ENCODE measurements at places on chromosomes 2 and 18.

DNA sequence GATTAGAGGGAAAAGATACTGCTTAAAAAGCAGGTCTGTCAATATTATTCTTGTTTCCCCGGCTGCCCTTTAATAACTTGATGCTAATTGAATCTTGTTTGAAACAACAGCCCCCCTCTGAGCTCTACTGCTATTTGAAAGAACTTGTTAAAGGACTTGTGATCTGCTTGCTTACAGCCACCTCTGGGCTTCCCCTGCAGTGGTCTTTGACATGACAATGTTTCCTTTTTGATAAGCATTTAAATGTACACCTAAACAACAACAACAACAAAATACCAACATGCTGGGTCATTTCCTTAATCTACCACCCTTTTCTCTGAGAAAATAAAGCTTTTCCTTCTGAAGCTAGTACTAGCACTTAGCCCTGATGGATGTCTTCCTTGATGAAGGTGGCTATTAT lies 3.9 kb downstream of the HOXD1 start:
- no peak overlapping the region for H3K27ac ChIP-seq
- DNase-seq: no peak
- no peaks in the 10 kb centered on the region for H3K36me3 ChIP-seq
- no peak overlapping the region for H3K4me3 ChIP-seq
- H3K4me1 ChIP-seq: no peaks in the 10 kb centered on the region
- H3K27me3 ChIP-seq: peaks cover 38% of the 10 kb centered on the region

DNA sequence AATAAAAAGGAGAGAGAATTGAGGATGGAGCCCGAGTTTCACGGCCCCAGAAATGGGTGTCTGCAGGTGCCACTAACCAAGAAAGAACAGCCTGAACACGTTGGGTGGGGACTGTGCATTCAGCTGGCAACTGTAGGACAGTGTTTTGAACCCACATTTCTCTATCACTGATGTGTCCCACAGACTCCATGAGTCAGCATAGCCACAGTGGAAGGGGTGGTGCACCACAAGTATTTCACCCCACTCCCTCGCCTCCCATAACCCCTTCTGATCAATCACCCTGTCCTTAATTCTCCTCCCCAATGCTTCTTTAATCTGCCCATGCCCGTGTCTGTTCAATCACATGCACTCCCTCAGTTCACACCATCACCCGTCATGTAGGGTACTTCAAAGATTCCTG lies 291.5 kb downstream of the ZNF516 start:
- H3K27me3 ChIP-seq: no peaks in the 10 kb centered on the region
- H3K4me3 ChIP-seq: no peak overlapping the region
- no peaks in the 10 kb centered on the region for H3K36me3 ChIP-seq
- DNase-seq: no peak

DNA sequence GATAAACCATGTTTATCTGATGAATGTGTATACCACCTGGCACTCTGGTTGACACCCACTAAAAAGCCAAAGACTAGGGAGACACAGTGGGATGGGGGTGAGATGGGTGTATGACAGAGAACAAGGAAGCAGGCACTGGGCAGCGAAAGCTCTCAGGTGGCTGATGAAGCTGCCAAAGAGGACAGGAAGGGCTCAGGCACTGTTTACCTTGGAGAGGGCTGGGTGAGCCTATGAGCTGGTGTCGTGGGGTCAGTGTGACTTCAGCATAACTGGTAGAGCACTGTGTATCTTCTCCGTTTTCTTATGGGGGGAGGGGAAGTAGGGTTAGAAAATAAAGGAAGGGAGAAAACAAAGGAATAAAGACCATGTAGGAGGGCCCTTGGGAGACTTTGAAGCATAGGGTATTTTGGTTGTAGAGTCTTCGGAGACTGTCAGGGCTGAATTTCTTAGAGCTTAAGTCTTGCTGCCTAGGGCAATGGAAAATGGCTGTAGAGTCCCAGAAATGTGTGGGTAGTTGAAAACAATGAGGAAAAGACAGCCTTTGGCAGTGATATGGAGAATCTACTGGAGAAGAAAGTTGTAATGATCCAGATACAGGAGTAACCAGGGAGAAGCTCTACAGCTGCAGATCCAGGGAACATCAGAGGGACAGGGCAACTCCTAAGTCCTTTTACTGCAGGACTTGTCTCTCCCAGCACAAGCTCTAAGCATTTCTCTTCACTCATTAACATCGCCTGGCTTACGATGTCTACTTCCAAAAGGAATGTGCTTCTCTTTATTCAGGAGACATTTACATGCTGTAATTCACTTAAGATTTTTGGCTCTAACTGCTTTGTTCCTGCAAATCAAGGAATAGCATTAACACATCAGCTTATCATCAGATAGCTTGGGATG lies 120.0 kb downstream of the AQP4 start:
- H3K4me1 ChIP-seq: peaks cover 15% of the 10 kb centered on the region
- DNase-seq: no peak
- H3K36me3 ChIP-seq: no peaks in the 10 kb centered on the region
- no peak overlapping the region for H3K27ac ChIP-seq

- DNase-seq: no peak
- no peaks in the 10 kb centered on the region for H3K27me3 ChIP-seq
- H3K4me3 ChIP-seq: no peak overlapping the region
- no peaks in the 10 kb centered on the region for H3K4me1 ChIP-seq
Measured at GRCh38 chr2:189621781-189622180, 39.5 kb upstream of the ASNSD1 start.

DNA sequence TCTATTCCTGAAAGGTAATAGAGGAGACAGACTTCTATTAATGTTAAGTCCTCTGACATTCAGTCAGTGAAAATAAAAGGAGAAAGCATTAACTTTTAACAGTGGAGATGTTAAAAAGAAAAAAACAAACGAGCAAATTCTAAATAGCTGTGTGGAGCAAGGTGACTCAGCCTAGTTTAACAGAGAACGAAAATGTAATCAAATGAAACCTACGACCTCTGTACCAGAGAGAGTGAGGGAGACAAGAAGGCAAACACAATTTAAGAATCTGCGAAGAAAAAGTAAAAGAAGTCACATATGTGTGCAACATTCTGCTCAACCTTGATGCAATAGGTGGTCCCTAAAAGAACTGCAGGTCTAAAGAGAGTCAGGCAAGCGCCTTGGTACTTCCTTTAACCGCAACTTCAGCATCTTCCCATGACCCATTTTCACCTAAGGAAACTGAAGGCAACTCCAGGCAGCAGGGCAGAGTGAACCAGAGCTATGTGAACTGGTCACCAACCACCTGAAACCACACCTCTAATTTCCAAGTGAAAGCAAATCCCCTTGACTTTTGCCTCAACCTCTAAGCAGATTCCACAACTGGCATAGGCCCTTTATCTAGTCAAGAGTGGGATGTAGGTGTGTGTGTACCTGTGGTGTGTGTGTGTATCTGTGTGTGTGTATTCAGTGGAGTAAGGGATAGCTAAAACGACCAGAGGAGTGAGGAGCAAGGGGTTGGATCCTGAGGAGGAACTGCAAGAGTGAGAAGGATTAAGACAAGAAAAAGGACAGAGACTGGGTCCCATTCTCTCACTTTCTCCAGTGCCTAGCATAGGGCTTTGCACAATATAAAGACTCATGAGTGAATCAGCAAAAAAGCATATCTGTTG lies 43.0 kb downstream of the FIGN start:
- no peaks in the 10 kb centered on the region for H3K27me3 ChIP-seq
- DNase-seq: no peak
- H3K36me3 ChIP-seq: peaks cover 2% of the 10 kb centered on the region
- no peak overlapping the region for H3K4me3 ChIP-seq
- no peaks in the 10 kb centered on the region for H3K4me1 ChIP-seq
- peak overlapping the region; percentile 8 for H3K27ac ChIP-seq

- no peak for DNase-seq
- no peak overlapping the region for H3K4me3 ChIP-seq
- no peaks in the 10 kb centered on the region for H3K36me3 ChIP-seq
- peaks cover 3% of the 10 kb centered on the region for H3K4me1 ChIP-seq
- no peak overlapping the region for H3K27ac ChIP-seq
Measured at GRCh38 chr2:12754643-12755042, 37.9 kb downstream of the TRIB2 start.

DNA sequence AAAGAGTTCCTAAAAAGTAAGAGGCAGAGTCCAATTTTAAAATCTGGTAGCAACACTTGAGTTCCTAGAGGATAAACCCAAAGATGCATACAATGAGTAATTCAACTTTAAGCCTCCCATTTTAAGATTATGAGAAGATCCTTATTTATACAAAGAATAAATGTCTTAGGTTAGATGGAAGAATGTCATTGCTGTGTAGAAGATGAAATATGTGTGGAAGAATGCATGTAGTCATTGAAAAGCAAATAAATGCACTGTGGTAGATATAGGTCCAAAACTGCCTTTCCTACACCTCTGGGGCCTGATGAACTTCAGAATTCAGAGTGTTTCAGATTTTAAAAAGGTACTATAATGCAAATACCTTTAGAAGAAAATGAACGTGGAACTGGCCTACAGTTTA lies 58.7 kb upstream of the LRP1B start:
- no peak overlapping the region for H3K27ac ChIP-seq
- H3K4me1 ChIP-seq: peaks cover 1% of the 10 kb centered on the region
- H3K27me3 ChIP-seq: no peaks in the 10 kb centered on the region
- no peak overlapping the region for H3K4me3 ChIP-seq

DNA sequence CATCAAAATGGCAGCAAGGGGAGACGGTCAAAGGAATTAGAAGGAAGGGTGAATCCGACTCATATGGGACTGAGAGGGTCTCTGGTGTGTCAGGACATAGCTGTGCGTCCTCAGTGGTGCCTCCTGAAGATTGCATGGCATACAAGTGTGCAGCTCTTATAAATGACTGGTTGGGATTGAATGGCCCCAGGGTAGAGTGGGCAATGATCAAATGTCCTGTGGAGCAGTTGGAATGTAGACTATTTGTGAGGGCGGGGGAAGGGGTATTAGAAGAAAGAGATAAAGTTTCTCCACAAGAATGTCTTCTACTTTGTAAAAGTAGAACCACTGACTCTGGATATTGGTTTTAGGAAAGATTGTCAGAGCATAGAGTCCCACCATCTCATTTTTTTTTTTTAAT lies 24.6 kb downstream of the CTLA4 start:
- no peak overlapping the region for H3K4me3 ChIP-seq
- H3K4me1 ChIP-seq: no peaks in the 10 kb centered on the region
- H3K27ac ChIP-seq: no peak overlapping the region
- no peaks in the 10 kb centered on the region for H3K36me3 ChIP-seq

DNA sequence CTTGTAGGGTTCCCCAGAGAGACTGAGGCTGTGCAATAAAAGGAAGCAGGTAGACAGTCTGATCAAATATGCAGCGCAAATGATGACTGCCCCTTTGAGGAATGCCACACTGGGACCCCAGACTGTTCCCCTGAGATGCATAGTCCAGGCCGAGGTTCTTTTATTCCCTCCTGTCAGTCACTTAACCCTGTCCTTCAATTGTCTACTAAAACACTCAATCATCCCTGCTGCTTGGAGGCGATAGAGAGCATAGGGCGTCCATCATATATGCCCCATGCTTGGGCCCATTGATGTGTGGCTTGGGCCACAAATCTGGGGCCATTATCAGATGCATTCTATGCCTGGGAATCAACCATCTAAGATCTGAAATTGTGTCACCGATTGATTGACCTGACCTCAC lies 15.5 kb upstream of the CASP8 start:
- no peak overlapping the region for H3K4me3 ChIP-seq
- no peaks in the 10 kb centered on the region for H3K4me1 ChIP-seq
- H3K36me3 ChIP-seq: no peaks in the 10 kb centered on the region
- no peak overlapping the region for H3K27ac ChIP-seq
- H3K27me3 ChIP-seq: no peaks in the 10 kb centered on the region

DNA sequence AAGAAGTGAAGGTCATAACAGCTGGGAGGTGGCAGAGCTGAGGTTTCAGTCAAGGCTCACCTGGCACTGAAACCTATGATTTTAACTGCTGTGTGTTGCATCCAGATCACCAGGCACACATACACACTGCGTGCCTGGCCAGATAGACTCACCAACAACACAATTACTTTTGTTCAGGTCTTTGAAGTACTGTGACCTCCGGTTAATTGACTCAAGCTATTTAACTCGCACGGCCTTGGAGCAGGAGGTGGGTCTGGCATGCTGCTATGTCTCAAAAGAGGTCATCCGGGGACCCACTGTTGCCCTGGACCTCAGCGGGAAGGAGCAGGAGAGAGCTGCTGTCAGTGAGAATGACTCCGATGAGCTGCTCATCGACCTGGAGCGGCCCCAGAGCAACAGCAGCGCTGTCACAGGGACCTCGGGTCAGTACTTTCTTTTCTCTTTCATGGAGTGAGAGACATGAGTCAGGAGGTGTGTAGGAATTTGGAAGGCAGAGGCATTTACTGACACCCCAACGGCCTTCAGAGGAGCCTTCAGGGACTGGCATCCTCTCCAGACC lies 104.1 kb downstream of the ESCO1 start:
- no peak for DNase-seq
- peaks cover 41% of the 10 kb centered on the region for H3K36me3 ChIP-seq
- H3K4me3 ChIP-seq: no peak overlapping the region
- H3K27ac ChIP-seq: no peak overlapping the region

All from neuronal stem cell (in vitro differentiated cells).